Activated naive CD4-positive, alpha-beta T cell treated with Interleukin-2 at 50 U/mL for 16 hours (primary cell): ENCODE measurements at places on chromosomes 3 and 15.

DNA sequence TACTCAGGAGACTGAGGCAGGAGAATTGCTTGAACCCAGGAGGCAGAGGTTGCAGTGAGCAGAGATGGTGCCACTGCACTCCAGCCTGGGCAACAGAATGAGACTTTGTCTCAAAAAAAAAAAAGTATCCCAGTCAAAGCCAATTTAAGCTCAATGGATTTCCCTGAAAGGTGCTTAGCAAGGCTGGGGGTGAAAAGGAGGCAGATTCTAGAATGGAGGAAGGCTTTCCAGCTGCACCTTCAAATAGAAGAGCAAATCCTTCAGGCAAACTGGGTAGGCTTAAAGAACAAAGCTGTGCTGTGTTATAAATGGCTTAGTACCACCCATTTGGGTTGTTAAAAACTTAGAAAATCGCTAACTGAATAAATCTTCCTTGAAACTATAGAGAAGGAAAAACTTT lies 3.0 kb upstream of the IFT57 start:
- DNase-seq, result no peak

DNA sequence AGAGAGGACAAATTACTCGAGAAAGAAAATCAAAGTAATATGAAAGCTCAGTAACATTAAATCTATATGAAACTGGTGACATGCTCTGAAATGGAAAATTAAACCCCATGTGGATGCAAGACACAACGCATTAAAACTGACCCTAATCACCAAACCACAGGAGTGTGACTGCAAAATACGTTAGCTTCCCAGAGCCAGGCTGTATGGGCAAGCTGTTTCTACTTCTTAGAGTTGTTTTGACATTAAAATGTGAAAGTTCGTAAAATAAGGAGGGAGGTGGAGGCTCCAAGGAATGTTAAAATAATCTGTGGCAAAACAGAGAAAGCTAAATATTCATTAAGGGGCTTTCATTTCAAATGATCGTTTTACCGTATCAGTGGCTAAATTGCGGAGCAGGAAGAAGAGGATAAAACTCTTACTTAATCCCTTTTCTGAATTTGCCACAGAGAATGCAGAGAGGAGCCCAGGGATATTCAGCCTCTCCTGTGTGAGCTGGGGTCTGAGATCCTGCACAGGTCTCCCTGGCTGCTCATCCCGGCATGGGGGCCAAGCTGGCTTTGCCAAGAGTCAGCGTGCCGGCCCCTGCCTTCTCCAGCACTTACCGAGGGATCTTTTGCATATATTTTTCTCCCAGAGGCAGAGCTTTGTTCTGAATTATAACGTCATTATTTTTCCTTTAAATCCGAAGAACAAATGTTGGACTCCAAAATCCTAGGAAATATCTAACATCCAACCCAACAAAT lies 239.8 kb upstream of the THBS1 start:
- DNase-seq, result no peak

DNA sequence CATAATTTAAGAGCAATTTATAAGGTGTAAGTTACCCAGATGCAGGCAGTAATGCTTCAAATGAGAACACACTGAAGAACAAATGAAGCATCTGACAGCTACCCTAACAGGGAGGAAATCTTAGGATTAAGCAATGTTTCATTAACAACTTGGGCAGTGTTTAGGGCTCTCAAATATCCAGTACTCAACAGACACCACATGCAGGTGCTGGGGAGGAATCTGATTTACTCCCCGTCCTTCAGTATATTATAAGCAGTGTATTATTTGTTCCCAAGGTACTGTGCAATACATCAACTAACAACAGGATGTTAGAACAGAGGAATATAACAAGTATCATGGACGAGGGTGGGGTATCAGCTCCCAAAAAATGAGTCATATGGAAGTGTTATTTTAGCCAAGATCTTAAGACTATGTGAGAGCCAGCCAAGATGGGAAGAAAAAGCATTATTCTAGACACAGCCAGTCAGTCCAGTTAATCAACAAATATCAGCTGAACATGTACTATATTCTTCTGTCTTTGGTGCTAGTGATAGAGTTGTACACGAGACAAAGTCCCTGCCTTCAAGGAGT lies 20.4 kb downstream of the BTBD1 start:
- no peak for DNase-seq

- no peak for DNase-seq
Measured at GRCh38 chr3:160374925-160375324, 24.1 kb downstream of the IFT80 start.

- no peak for DNase-seq
Measured at GRCh38 chr15:25797936-25798901, 64.9 kb downstream of the ATP10A start.

- DNase-seq, result no peak
Measured at GRCh38 chr3:182626484-182627467, 166.5 kb upstream of the ATP11B start.

DNA sequence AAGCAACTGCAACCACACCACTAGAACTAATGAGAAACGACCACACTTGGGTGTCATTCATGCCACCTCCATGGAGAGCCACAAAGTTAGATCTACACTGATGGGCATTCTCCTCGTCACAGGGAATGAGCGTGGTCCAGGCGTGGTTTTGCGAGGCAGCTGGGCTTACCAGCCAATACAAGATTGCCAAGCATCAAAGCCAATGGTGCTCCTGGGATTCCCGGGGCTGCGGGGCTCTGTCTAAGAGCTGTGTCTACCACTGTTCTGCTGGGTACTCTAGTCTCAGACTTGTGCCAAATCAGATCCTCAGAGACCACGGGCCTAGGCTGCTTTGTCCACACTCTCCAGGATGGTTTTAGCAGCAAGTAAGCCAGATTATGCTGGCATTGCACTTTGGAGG lies 43.8 kb downstream of the RAB6B start:
- no peak for DNase-seq

DNA sequence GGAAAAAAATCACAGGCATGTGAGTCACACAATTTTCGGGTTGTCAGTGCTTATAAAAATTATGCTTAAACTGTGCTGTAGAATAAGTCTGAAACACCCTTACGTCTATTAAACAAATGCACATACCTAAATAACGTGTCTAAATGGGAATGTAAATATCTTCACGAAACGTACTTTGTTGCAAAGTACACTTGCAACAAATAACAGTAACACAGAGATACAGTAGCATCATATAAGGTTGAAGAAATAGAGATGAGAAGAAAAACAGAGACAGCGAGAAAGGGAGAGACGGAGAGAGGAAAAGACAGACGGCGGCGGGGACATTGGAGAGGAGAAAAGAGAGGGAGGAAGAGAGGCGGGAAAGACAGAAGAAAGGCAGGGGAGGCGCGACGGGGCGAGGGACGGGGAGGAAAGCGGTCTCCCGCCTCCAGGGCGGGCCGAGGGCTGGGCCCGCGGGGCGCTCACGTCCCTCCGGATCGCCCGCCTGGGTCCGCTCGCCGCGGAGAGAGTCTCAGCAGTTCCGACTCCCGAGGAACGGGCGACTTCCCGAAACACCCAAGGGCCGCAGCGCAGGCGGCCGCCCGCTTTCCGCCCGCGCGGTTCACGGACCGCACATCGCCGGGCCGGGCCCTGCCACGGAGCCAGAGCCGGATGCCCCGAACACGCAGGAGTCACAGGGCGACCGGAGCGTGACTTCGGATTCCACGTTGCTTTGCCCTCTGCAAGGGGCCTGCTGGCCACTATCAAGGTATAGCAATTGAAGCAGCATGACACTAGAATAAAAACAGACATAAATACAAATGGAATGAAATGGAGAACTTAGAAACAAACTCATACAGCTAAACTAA lies 153.4 kb downstream of the LMLN start:
- no peak for DNase-seq

GRCh38 chr3:188554404-188554803 lies 400.4 kb downstream of the LPP start:
- no peak for DNase-seq

DNA sequence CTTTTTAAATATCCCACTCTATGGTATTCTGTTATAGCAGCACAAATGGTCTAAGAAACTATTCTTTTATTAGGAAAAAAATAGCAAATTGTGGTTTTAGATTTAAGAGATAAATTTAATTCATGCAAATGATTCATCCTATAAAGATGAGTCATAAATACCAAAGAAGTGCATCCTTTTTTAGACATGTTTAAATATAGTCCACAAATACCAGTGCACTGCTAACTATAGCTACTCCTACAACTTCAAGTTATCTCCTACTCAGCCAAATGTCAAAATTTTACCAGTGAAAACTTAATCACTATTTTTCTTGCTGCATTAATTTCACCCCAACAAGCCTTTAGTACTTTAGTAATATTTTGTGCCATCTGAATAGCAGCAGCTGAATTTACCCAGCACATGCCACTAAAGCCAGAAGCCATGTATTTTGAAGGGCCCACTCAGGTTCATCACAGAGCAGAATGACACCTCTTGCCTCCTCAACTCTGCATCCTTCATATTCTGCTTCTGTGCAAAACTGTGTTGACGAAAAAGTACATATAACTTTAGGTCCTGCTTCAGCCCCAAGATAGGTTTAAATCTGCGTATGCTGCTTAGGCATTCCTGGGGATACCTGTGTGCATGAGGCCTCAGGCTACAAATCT lies 24.9 kb downstream of the CX3CR1 start:
- DNase-seq, result no peak

GRCh38 chr3:55615694-55616295 lies 128.7 kb upstream of the WNT5A start:
- no peak for DNase-seq
